NCI-H748 treated with DMSO at 0.1 percent for 48 hours (cell line): ENCODE measurements at places on chromosomes 2 and 18.

GRCh38 chr2:98359986-98360385, 13.7 kb downstream of the CNGA3 start:
- DNase-seq, result no peak

DNA sequence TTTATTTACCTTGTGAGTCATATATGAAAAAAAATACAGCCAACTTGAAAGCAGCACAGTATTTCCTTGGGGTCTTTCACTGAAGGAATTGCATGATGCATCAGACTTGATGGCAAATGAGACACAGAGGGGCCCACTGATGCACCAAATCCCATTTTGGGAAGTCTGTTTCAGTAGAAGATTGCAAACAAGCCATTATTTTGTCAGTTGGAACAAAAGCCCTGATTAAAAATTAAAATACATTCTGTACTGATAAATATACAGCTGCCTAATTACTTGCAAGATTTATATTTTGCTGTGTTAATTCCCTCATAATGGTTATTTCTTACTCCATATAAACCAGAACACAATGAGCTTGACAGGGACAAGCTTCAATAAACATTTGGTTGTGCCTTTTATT, 370.4 kb downstream of the SUCLG1 start:
- DNase-seq, result no peak

DNA sequence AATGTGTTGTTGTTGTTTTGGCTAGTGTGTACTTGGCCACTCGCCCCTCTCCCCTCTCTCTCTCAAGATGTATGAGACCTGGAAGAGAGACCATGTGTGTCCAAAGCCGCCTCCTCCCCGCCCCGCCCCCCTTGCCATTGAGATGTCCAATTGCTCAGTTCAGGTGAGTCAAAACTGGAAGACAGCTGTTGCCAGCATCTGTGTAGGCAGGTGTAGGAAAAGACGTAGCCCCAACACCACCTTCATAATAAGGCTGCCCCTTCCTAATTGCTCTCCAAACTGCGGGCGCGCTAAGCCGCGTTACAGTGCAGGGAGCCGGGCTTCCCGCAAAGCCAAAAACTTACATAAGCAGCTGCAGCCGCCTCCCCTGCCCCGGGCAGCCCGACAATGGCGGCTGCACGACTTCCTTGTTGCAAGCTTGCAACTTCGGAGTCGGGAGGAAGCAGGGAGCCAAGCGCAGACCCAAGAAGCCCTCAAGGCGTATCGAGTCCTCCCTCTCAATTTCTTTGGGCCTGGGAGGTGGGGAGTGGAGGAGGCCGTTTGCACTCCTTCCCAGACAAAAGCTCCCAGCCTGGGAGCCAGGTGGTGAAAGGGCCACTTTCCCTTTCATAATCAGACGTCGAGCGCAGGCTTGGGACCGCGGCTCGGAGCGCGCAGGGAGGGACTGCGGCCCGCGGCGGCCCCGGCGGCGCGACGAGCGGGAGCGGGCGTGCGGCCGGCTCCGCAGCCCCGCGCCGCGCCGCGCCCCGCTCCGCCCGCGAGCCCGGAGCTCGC, 882 bp downstream of the ZBTB14 start:
- DNase-seq, result peak; percentile 17

DNA sequence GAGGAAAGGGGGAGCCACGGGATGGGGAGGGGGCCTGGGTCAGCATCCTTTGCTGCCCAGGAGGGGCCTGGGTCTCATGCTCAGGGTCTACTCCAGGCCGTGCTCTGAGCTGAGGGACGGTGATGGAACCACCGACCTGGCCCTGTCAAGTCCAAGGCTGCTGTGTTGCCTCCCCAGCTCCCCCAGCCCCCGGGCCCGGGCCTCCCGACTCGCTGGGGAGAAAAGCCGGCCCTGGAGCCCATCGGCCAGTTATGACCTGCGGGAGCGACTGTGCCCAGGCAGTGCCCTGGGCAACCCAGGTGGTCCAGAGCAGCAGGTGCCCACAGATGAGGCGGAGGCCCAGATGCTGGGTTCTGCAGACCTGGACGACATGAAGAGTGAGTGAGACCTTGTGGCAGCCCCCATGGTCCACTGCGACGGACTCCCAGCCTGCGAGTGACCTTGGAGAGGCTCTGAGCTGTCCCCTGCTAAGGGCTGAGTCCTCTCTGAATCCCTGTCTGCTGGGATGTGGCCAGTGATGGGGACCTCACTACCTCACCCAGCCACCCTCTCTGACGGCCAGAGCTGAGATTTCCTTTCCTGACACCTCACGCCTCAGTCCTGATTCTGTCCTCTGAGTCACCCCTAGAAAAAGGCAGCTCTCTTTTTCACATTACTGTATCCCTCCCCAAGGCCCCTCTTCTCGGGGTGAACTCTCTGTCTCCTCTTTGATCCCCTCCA, 2.7 kb downstream of the SLC4A3 start:
- DNase-seq, result no peak

DNA sequence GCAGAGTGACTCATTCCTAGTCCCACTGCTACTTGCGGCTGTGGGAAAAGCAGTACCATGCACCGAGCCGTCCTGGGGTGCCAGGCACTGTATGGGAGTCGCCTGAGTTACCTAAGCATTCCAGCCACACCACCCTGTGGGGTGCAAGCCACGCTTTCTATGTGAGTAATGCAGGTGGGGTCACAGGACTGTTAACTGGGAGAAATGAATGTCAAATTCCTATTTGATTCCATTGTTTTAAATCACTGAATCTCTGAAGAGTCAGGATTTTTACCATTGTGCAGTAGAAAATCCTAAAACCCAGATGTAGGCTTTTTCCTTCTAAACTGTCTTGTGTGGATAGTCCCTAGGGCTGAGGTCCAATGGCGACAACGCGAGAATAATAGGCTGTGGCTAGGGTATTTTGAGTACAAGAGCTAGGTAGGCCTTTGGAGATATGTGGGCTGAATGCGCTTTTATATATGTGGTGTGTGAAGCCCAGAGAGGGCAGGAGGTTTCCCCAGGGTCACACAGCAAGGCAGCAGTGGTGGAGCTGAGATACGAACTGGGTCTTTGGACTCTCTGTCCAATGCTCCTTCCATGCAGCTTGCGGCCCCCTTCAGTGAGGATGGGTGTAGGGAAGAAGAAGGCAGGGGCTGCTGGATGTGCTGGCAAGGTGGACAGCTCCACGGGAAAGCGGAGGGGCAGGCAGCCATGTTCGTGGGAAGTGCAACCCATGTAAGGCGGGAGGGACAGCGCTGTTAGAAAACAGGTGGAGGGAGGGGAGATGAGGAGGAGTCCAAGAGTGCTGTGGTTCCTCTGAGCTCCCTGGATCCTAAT, 83.2 kb downstream of the DDX1 start:
- DNase-seq, result no peak

- DNase-seq, result no peak
Measured at GRCh38 chr18:9066358-9066757, 36.1 kb upstream of the NDUFV2 start.

DNA sequence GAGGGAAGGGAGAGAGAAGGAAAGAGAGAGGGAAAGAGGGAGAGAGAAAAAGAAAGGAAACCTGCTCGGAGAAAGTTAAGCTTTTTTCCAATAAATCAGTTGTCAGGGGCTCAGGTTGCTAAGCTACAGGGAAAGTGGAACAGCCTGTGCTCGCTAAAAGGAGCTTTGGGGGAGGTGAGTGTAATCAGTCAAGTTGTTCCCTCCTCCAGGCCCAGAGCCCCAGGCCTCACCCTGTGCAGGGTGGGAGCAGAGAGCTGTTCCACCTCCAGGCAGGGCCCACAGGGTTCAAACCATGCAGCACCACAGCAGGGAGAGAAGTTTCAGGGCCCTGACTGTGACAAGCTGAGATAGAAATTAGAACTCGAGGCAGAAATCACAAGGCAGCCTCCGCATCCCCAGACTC, 56.4 kb upstream of the PPP1CB start:
- DNase-seq, result no peak

- DNase-seq, result no peak
Measured at GRCh38 chr2:59584958-59585357, 968.5 kb downstream of the BCL11A start.

DNA sequence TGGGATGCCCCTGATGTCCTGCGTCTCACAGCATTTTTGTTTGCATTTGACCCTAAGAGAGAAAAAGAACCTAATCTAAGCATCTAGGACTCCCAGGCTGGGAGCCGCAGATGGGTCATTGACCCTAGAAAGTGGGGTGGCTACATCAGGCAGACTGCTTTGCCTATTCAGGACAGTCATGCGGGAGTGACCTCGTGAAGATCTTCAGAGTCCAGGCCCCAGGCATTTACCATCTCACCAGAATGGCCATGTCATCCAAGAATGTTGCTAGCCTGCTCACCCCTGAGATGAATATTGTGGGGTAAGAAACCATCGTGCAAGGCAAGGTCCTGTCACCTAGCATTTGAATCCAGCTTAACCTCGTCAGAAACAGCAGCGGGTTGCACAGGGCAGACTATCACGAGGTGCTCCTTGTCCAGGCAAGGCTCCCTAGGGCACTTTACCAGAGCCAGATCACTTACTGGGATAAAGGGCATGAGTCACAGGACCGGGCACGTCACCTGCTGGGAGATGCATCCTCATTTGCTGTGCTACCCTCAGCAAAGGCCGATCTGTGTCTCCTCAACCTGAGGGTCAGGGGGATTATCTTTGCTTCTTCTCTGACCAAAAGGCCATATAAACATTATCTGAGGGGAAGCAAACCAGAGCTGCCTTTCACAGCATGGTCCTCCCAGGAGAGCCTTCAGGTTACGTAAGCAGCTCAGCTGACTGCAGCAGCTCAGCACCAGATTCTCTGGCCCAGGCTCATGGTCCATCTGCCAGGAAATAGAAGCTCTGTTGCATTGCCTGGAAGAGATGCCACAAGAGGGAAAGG, 162.3 kb downstream of the ACKR3 start:
- DNase-seq, result no peak

DNA sequence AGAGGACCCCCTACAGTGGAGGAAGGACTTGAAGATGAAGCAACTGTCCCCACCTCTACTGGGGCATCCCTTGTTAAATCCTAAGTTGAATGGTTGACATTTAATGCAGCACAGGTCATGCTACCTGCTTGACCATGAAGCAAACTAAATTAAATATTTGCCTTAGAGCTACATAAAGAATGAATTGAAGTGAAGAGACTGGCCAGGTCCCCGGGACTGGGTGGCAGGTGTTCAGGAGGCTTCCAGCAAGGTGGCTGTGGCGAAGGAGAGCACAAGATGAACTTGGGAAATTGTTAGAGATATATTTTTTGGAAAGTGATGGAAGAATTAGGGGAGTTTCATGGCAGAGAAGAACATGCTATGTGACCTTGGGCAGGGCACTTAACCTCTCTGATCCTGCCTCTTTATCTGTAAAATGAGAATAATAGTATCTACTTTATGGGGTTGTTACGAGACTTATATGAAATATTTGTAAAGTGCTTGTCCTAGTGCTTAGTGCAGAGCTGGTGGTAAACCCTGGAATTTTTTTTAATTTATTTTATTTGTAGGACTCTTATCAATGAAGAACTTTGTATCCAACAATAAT, 37.3 kb downstream of the EFR3B start:
- peak; percentile 46 for DNase-seq

DNA sequence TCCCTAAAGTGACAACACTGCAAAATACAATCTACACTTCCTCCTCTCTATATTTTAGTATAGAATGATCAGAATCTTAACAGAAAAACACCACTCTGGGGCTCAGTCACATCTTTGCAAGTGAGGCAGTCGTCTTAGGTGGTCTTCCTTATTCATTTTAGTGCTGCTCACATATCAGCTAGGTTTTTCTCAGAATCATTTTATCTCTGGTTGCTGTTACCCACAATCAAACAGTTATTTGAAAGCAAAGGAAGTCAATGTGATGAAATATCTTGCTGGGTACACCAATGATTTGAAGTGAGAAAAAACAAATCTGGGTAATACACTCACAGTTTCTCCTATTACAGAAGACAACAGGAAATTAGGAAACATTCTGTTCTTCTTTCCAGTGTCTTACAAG, 275.2 kb downstream of the DSEL start:
- no peak for DNase-seq

DNA sequence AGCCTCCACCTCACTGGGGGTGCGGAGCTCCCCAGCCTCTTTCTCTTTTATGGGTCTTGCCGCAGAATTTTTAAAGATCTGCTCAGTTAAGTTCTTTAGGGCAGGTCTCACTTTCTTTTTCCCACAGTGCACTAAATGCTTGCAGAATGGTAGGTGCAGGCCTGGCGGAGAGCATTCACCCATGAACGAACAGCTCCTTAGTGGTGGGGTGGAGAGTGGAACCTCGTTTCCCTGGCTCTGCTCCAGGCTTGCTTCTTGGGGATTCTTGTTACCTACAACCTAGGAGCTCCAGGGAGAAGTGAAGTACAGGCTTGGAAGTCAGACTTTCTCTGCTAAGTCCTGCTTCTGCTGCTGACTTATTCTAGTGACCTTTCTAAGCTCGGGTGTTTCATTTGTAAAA, 70.3 kb upstream of the PXDN start:
- no peak for DNase-seq

GRCh38 chr18:56066524-56067213, 478.7 kb upstream of the TCF4 start:
- DNase-seq, result no peak

DNA sequence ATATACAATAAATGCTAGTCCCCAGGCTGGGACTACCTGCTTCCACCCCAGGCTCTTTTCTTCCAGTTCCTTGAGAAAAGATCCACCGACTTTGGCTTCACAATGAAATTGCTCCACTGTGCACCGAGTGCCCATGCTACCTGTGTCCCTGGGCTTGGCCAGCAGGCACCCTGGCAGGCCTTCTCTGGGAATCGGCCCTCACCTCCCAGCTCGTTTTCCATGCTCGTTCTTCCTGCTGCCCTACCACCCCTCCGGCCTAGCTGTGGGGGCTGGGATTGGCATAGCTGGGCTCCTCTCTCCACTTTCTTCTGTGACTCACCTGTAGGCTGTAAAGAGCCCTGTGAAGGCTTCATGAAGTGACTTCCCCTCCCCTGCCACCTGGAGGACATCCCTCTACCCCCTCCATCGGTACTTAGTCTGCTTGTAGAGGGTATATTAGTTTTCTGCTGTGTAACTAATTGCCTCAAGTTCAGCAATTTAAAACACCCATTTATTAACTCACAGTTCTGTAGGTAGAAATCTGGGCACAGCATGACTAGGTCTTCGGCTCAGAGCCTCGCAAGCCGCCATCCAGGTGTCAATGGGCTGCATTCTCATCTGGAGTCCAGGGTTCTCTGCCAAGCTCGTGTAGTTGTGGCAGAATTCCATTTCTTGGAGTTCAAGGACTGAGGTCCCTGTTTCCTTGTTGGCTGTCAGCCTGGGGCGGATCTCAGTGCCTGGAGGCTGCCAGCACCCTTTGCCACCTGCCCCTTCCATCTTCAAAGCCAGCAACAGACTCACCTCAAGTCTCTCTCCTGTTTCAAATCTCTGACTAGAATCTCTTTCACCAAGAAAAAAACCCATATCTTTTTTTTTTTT, 57.6 kb downstream of the DPYSL5 start:
- DNase-seq, result no peak

DNA sequence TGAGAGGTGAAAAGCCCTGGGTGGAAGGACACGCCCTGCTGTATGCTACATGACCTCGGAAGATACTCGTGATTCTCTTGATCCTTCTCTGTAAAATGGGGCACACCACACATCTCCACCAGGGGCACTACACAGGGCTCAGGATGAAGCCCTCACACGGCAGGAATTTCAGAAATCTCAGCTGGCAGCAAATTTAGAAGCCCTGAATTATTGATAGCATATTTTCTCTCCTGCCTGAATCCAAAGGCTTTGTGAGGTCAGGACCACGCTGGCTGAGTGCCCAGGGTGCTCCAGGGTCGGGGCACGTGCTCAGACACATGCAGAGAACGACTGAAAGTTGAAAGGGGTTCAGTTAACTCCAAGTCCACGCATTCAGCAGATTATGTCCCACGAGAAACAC, 42.1 kb upstream of the GALR1 start:
- DNase-seq, result peak; percentile 13

- DNase-seq, result peak; percentile 5
Measured at GRCh38 chr2:33395655-33396249, 80.7 kb upstream of the RASGRP3 start.

GRCh38 chr2:226396541-226396940, 403.1 kb downstream of the IRS1 start:
- no peak for DNase-seq
